ENCODE measurements at places on chromosomes 11 and 22.

- DNase-seq: no peak
Measured at GRCh38 chr11:96483374-96483955, 93.7 kb downstream of the JRKL start.

DNA sequence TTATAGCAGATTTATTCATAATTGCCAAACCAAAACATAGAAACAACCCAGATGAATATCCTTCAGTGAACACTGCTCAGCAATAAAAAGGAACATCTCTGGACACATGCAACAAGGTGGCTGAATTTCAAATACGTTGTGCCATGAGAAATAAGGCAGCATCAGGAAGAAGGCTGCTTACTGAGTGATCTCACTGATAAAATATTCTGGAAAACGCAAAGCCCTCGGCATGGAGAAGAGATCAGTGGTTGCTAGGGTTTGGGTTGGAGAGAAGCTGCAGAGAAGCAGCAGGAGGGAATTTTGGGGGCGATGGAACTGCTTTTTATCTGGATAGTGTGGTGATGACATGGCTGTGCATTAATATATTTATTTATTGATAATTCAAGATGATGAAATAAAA lies 11.0 kb upstream of the SHANK2 start:
- DNase-seq: no peak

DNA sequence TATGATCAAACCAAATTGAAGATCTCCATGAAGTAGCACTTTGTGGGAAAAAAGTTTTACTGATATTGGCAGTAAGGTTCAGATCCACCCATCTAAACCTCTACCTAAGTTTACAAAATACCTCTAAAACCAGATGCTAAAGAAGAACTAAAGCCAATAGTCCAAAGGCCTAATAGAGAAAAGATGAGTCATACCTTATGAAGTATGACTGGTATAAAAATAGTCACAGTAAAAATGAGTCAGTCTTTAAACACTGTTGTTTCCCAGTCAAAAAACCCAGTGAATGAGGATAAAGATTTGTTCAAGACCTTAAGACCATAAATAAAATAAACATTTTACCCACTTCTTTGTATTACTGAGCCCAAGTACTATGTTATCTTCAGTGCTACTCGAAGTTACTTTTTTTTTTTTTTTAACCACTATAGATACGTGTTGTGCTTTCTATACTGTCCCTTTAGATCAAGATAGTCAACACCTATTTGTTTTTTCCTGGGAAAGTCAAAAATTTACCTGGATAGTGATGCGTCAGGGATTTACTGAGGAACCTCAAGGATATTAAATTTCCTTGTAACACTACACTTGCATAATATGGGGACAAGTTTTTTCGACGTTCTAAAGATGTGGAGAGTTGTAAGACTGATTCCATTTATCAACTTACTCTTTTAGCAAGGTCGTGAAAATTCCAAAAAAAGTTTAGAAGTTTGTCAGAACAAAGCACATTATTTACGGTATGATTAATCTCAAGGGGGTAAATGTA lies 87.3 kb downstream of the CCDC73 start:
- no peak for DNase-seq

GRCh38 chr11:660681-661444 lies 23.8 kb downstream of the DRD4 start:
- DNase-seq: no peak

- no peak for DNase-seq
Measured at GRCh38 chr22:19407649-19408606, 23.6 kb downstream of the HIRA start.

DNA sequence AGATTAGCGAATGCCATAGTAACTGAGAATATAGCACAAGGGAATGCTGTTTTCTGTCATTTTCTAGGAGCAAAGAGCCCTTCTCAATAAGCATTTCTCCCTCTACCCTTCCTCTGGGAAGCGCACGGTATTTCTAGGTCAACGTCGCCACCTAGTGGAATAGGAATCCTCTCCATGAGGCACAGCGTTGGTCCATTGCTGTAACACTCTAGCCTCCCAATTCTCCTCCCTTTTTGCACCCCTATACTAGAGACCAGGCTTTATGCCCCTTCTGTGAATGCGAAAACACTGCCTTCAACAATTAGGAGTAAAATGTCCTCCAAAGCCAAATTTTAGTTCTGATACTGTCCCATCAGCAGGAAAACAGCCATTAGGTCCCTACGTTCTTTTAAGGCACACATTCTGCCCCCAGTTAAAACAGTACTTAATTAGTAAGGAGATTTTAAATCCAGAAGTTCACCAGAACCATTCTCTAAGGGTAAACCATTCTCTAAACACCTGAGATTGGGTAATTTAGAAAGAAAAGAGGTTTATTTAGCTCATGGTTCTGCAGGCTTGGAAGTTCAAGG lies 12.8 kb upstream of the HYLS1 start:
- DNase-seq: no peak

Measured in stimulated activated naive CD4-positive, alpha-beta T cell (primary cell).